ENCODE measurements at places on chromosomes 1 and 21.

DNA sequence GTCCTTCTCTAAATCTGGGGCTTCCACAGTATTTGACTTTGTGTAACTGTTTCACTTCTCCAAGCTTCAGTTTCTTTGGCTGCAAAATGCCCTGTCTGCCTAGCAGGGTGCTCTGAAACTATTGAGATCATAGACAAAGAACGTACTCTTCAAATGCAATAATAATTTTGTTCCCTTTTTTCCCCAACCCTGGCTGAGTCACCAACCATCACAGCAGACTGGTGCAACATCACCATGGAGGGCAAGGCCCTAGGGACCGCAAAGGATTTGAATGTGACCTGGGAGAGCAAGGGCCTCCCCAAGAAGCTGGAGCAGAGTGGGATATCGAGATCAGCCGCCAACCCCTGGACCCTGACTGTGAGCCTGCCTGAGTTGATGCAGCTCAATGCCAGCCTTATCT is 115.0 kb downstream of the FCRL5 start:
- DNase-seq, result no peak

DNA sequence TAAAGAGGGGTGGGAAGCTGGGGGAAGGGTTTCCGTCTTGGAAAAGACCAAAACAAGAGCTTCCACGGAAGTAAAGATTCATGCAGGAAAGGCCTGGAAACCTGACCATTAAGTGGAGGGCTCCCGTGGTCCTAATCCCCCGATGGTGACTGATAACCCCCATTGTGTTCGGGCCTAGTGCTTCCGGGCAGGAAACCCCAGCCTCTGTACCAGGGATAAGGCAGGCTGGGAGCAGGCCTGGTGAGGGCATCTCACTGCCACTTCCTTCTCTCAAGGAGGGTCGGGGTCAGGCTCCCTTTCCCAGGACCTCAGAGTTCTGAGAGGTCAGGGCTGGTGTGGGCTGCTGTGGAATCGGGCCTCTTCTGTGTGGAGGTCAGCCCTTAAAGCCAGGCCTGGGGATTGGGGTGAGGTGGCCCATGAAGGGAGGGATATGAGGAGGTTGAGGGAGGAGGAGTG is 136.9 kb downstream of the CDC7 start:
- DNase-seq, result no peak

- DNase-seq, result peak; percentile 30
Measured at GRCh38 chr1:115671176-115671934, 29.6 kb downstream of the VANGL1 start.

DNA sequence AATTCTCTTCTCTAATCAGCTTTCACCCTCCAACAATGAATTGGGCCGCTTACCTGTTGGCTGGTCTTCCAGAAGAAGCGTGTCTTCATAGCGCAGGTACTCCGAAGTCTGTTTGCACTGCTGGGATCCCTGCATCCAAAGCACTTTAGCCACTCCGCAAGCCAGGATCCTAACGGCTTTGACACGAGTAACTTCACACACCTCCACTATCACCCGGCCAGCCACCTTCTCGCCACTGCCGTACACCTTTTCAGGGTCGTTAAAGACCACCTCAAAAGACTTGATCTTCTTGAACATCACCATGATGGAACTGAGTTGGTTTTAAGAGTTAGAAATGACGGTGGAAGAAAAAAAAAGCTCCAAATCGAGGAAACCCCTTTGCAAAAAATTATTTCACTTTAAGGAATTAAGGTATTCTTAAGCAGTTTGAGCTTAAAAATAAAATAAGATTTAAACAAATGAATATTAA is 381 bp downstream of the TXNIP start:
- no peak for DNase-seq

DNA sequence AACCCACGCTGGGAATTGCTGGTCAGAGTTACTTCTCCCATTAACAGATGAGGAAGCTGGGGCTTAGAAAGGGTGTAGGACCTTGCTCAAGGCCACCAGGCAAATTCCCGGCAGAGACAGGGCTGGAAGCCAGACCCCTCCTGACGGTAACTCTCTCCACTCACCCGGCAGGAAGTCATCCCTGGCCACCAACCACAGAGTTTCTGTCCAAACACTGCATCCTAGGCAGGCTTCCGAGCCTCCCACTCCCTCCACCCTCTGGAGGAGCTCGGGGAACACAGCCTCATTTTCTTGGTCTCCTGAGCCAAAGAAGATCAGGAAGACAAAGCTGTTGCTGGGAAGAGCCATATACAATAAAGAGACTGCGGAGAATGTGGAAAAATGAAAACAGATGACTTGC is 25.0 kb upstream of the ZNF436 start:
- peak; percentile 91 for DNase-seq

GRCh38 chr1:186923486-186923885 is 94.7 kb downstream of the PLA2G4A start:
- no peak for DNase-seq

DNA sequence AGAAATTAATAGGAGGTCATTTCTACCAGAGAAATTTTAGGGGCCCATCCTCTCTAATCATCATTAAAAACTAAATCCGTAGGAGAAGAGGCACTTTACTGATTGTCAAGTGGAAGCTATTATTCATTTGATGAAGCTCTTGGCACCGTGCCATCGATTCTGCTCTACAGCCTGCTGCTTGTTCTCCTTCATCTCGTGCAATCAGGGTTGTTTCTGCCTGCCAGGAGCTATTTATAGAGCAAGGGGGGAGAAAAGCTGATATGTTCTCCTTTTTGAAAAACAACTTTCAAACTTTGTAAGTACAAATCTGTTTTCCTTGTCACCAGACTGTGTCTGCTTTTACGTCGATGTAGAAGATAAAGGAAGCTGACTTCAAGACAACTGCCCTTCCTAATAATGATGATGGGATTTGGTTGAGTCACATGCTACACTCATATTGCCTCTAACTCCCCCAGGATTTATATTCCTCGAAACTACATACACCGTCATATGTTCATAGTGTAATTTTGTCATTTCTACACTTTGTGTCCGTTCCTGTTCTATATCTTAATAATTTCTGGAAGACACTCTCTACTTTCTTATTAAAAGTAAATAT is 169.6 kb upstream of the LHX8 start:
- DNase-seq, result peak; percentile 12

GRCh38 chr1:209454340-209454994 is 129.0 kb upstream of the CAMK1G start:
- DNase-seq, result no peak

- no peak for DNase-seq
Measured at GRCh38 chr21:25115021-25115420, 492.3 kb downstream of the MRPL39 start.

- peak; percentile 58 for DNase-seq
Measured at GRCh38 chr1:183244466-183244865, 58.4 kb downstream of the LAMC2 start.

- DNase-seq, result peak; percentile 23
Measured at GRCh38 chr1:210123383-210123782, 109.2 kb upstream of the SERTAD4 start.

DNA sequence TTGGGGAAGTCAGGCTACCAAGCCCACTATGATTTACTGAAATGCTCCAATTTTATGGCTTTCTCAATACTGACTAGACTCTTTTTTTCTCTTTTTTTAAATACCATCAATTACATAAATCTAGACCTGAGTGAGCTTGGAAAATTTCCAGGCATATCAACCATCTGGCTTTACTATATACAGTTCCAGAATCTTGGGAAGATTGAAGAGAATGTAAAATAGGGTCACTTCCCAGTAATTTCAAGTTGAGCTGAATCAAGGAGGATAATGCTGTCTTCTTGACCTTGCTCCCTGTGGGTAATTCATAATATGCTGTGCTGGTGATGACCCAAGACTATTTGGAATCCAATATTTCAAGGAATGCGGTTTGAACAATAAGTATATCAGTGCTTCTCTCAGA is 108.1 kb downstream of the MAP3K21 start:
- DNase-seq, result no peak

DNA sequence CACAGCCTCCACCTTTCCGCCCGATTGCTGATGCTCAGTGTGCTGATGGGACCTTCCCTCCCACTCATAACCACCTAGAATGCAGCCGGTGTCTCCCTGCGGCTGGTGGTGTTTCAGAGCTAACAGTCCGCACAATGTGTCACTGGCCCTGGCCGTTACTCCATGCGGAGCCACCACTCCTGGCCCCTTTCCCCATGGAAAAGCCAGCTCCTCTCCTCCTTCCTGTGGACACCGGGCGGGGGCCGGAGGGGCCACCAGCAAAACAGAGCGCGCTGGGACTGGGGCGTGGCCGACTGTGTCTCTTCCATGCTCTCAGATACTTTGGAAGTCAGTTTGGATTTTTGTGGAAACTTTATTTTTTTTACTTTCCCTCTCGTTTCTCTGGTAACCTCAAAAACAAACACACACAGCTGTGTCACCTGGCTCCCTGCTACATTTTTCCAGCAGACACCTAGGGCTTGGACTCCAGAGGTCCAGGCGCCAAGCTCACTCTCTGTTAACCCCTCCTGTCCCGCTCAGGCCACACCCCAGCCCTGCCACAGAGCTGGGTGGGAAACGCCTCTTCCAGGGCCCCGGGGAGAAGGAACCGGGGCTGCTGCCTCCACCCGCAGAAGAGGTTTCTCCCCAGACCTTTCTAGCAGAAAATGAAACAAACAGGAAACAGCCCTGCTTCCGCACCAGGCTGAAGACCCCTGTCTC is 32.5 kb upstream of the COL6A2 start:
- peak; percentile 59 for DNase-seq

DNA sequence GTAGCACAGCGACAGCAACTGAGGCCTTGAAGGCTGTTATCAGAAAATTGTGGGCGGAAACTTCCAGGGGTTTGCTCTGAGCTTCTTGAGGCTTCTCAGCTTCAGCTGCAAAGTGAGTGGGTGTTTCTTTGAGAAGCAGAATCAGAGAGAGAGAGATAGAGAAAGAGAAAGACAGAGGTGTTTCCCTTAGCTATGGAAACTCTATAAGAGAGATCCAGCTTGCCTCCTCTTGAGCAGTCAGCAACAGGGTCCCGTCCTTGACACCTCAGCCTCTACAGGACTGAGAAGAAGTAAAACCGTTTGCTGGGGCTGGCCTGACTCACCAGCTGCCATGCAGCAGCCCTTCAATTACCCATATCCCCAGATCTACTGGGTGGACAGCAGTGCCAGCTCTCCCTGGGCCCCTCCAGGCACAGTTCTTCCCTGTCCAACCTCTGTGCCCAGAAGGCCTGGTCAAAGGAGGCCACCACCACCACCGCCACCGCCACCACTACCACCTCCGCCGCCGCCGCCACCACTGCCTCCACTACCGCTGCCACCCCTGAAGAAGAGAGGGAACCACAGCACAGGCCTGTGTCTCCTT is at the start of gene FASLG:
TSS of gene FASLG (plus strand) at position 233 of the 583 bp plus-strand sequence. CDS start at position 332, 99 bp downstream.
- DNase-seq, result no peak

GRCh38 chr1:31989964-31990363 is 23.7 kb upstream of the KHDRBS1 start:
- no peak for DNase-seq

Data from EH (cell line).